ENCODE measurements at places on chromosomes 1 and 21. TPM values are rescaled to one million over a fixed set of nuclear protein-coding genes. Genes with fewer than 3 reads are reported as not detected.

DNA sequence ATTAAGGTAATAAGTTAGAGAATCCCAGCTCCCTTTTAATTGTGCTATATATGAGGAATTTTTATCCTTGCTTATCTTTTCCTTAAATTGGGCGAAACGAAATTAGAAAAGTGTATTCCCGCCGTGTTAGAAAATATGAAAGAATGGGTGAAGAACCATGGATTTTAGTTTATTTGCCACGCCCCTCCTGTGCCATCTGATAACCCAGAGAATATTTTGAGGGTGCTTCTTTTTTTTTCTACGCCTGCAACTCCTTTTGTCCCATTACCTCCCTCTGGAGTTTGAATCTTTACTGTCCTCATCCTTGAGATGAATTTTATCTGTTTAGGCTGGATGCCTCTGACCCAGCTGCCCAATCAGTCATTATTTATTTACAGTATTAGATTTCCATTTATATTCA, 1.6 kb downstream of the TLCD4 start:
- no peak for DNase-seq

Gene GSTM5
- 13.0 TPM for total RNA-seq

DNA sequence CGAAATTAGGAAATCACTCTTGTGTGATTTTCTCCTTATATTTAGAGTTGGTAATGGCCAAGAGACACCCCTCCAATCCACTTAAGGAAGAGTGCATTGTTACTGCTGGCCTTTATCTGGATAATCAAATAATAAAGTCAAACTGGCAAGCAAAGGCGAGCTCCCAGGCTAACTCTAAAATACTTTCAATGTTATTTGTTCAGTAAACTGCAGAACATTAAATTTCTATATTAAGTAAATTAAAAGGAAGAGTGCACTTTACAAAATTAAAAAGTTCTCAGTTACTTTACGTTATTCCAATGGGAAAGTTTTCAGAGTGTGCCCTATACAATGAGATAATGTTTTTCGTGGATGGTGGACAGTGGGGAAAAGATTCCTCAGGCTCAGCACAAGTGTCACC, 562.4 kb upstream of the BEND5 start:
- no peak for DNase-seq

- peak; percentile 41 for DNase-seq
These were observed 42.1 kb upstream of the C8B start for GRCh38 chr1:57007948-57008347.

DNA sequence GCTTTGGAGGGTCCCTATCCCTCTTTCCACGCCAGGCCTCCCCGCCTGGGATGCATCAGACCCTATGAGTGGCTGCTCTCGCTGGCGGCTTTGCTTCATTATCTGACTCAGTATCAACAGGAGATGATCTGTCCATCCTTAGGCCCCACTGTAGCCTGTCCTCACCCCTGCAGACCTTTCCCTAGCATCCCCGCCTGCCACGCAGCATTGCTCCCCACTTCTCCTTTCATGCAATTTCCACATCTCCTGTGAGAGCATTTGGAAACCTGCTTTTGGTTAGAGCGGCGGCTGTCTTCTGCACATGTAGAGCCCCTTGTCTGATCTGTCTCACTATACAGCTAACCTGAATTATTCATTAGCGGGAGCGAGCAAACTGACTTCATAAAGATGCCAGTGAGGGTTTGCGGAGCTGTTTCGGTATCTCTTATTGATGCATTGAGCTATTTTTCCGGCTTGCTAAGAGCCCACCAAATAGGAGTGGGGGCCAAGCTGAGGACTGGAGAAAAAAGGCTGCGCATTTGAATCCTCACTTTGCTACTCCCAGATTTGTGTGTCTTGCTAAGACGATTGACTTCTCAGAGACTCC, 40.0 kb upstream of the ATP2B4 start:
- no peak for DNase-seq

Gene KCNE2
- not detected for total RNA-seq

- DNase-seq: no peak
These were observed 76.5 kb upstream of the NFIA start for GRCh38 chr1:61005614-61006580.

Gene SPTA1
- total RNA-seq: 1.2 TPM

DNA sequence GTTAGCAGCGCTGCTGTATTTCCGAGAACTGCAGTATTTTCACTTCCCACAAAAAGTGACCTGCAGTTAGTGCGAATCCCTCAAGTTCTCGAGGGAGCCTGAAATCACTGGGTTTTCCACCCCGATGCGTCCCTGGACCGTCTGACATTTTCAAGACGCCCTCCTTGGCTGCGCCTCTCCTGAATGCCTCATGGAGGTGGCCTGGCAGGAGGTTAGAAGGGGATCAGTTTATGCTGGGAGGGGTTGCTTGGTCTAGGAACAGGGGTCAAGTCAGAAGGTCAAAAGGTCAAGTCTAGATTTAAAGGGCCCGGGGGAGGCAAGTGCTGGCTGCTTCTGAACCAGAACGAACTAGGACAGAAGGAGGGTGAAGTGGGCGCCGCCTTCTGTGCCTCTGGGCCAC, 176.8 kb downstream of the PRDM16 start:
- no peak for DNase-seq

DNA sequence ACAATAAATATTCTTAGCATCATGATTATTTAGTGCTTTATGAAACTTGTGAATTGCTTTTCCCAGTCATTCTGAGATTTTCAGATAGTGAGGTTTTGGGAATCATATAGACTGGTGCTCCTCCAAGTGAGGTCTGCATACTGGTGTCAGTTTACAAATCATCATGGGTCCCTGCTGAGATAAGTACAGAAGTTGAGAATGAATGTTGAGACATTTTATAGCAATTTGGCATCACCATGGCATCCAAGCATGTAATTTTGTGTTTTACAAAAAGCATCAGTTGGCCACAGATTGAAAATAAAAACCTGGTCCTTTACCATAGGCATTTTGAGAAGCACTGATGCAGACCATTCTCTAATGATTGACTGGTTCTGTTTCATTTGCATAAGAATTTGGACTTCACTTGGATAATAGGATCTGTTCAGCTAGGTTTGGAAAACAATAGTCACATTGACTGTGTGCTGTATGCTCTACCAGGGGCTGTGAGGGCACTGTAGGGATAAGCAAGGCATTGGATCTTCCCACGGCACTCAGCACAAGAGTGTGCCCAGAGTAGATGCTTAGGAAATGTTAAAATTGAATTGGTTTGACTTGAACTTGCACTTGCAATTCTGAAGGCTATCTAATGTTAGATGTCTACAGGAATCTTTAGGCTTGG, 79.0 kb upstream of the JUN start:
- no peak for DNase-seq

DNA sequence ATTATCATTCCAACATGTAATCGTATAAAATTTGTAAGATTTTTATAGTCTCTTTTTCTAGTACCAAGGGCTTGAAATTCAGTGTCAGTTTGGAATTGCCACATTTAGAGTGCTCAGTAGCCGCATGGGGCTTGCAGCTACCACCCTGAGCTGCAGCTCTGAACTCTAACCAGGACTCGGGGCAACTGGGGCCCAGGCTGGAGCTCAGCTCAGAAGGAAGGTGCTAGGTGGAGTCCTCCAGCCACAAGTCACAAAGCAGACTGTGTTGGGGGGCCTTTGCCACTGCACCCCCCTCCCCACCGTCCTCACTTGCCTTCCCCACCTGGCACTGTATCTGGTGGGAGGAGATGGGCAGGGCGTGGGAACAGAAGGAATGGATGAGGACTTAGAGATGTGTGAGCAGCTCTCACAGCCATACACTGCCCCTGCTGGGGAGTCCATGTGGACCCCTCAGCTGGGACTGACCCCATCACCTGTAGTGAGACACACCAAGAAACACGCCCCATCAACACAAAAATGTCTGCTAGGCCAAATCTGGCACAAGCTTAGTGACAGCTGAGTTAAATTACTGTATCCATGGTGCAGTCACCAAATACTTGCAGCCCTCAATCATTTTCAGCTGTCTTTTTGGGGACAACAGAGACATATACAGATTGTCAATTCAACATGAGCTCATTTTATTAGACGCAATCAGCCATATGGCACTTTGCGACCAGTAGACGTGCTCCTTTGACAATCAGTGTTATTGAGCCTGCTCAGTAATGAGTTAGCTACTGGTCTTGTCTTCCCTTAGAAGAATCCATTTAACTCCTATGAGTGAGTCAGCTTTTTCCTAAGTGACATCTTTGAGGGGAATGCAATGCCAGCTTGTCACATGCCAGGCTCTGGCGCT, 241.7 kb upstream of the RAB4A start:
- DNase-seq: no peak

Gene ANGPTL1
- 6.6 TPM for total RNA-seq

- no peak for DNase-seq
These were observed 19.0 kb downstream of the IGSF21 start for GRCh38 chr1:18126616-18127015.

- no peak for DNase-seq
These were observed 71.0 kb upstream of the FAM3B start for GRCh38 chr21:41245509-41246135.

DNA sequence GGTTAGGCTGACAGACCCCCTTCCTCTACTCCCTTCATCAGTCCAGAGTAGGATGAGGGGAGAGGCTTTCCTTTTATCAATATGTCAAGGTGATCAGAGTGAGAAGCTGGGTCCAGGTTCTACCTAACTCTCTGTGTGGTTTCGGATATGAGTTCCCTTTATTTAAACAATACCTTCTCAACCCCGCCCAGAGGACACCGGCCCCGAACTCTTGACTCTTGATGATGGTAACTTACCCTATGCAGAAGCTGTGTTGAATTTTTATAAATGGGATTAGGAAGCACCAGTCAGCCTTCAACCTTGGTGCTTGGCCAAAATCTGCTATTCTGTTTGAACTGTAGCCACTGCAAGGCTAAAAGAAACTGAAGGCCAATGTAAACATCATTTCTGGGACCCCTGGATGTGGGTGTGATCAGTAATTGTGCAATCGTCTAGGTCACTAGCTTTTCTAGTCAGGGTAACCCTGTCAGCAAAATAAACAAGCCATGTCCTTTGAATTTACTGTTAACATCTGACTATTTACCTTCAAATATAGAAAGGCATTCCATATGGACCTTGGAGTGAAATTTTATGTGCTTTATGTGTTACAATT, 398.3 kb downstream of the SEC16B start:
- DNase-seq: peak; percentile 6

GRCh38 chr1:22287946-22288520, 145.1 kb upstream of the WNT4 start:
- DNase-seq: no peak
